ENCODE measurements at places on chromosomes 2 and 18.

- DNase-seq = no peak
These were observed 159.2 kb downstream of the CPS1 start for GRCh38 chr2:210715560-210716082.

- DNase-seq = no peak
These were observed 79.7 kb downstream of the COLEC12 start for GRCh38 chr18:420661-421246.

- no peak for DNase-seq
These were observed 836.5 kb upstream of the ID2 start for GRCh38 chr2:7845332-7845731.

GRCh38 chr2:20563251-20563650, 87.6 kb downstream of the HS1BP3 start:
- DNase-seq = no peak

- no peak for DNase-seq
These were observed 41.3 kb downstream of the PSMG2 start for GRCh38 chr18:12744103-12744502.

- DNase-seq = no peak
These were observed 31.0 kb downstream of the SNORC start for GRCh38 chr2:232900811-232901735.

DNA sequence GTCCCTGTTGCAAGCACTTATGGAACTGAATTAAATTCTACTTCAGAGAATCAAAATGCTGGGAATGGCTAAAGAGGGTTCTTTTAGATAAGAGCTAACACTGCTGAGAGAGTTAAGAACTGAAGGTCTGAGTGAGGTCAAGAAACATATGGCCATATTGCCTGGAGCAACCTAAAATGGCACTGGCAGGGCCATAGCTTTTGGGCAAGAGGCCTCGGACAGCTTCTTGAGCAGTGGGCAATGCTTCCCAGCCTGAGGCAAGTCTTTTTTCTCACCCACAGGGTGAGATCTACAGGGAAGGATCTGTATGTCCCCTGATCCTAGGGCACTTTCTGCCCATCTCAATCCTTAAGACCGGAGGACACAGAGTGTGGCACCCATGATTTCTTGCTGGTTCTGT, 244.6 kb upstream of the NT5C1B start:
- no peak for DNase-seq

- DNase-seq = no peak
These were observed 15.0 kb upstream of the BMPR2 start for GRCh38 chr2:202361108-202361507.

DNA sequence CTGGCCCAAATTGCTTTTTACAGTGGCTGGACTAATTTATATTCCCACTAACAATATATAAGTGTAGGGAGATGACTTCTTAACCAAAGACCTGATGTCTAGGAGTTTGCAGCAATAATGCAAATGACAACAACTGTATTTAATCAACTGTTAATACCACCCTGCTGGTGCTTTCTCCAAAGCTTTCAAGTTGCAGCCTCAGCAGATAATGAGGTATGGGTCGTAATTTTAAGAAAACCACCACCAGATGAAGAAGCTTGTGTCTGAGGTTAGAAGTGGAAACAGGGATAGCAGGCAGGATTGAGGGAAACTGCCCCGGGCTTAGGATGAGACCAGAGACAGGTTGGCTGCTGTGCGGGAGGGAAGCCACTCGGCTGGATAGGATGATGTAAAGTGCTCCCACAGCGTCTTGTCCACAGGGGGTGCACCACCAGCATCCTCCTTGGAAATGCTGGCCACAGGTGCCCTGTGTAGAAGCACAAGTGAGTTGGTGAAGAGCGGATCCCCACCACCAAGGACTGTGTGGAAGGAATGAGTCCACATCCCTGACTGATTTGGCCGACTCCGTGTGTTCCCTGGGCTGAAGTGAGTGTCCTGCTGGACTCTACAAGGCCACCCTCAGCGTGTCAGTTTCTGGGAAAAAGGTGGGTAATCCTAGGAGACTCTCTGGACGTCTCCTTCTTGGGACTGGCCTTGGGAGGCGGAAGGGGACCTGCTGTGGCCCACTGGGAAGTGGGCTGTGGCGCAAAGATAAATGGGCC, 76.1 kb upstream of the SMAD2 start:
- DNase-seq = no peak

GRCh38 chr2:237446338-237446665, 32.3 kb upstream of the COL6A3 start:
- no peak for DNase-seq

GRCh38 chr2:111661286-111661940, 222.6 kb downstream of the ANAPC1 start:
- no peak for DNase-seq

DNA sequence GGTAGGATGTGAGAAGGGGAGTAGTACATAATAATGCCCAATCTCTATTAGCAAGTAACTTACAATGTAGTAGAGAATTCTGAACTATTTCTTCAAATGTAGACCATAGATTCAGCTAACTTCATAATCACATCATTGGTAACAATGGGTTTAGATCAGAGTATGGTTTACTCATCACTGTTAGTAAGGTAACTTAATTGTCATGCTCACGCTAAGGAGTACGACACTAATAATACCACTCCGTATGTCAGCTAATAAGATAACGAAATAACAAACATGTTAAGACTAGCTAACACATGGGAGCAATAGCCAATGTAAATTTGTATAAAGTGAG, 56.4 kb upstream of the CCDC141 start:
- no peak for DNase-seq

DNA sequence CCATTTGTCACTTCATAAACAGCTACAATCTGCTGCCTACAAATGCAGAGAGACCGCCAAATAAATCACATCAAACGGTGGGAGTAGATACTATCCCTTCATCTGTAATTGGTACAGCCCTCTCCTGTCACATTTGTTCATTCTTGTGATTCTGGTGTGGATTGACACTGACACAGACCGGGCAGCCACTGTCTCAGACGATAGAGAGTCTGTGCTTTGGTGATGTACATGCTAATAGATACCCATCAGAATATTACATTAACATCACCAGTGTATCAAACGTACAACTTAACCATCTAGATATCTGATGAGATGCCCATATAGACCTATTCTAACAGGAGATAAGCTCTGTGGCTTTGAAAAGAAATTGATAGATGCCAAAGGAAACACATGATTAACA, 419.7 kb upstream of the ZEB2 start:
- DNase-seq = no peak

GRCh38 chr2:120844070-120844738, 108.5 kb downstream of the GLI2 start:
- DNase-seq = no peak

DNA sequence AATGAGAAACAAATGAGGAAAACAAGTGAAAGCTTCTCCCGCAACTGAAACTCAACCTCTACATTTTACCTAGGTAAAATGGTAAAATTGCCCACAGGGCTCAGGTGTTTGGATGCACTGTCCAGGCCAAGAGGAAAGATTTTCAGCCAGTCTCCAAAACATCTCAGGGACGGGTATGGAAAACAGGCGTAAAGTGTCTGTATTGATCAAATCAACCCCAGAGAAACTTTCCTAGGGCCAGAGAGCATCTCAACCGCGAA, 361 bp upstream of the HAT1 start:
- no peak for DNase-seq

- DNase-seq = no peak
These were observed 30.6 kb upstream of the KDM3A start for GRCh38 chr2:86410581-86410980.

GRCh38 chr2:28958689-28959088, 22.4 kb upstream of the TOGARAM2 start:
- peak; percentile 7 for DNase-seq

- DNase-seq = no peak
These were observed 1.6 kb upstream of the CXXC1 start for GRCh38 chr18:50289108-50289443.

DNA sequence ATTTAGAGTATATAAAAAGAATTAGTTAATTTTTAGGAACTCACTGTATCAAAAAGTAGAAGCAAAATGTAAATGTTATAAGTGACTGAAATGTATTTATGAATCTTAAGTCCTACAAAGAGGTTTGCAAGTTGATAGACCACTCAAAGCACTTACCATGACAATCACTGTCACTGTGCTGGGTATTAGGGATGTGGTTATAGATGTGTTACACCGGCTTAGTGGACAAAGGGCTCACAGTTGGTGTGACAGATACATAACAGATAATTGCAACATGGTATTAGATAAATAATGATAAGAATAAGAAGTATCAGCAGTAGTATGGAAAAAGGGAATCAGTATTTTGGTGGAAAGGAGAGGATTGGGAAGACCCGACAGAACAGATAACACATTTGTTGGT, 21.6 kb downstream of the AGFG1 start:
- no peak for DNase-seq

DNA sequence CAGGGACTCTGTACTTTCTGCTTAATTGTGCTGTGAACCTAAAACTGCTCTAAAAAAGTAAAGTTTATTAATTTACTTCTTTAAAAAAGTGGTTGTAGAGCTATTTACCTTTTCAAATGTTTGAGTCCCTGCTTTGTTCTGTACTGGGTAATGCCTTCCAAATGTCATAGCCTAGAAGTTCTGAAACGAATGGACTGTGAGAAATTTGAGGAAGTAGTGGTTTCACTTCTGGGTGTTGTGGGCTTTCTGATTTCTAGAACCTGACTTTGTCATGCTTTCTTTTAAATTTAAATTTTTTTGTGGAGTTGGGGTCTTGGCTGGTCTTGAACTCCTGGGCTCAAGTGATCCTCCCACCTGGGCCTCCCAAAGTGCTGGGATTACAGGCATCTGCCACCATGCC, 44.6 kb downstream of the SMAD4 start:
- no peak for DNase-seq

DNA sequence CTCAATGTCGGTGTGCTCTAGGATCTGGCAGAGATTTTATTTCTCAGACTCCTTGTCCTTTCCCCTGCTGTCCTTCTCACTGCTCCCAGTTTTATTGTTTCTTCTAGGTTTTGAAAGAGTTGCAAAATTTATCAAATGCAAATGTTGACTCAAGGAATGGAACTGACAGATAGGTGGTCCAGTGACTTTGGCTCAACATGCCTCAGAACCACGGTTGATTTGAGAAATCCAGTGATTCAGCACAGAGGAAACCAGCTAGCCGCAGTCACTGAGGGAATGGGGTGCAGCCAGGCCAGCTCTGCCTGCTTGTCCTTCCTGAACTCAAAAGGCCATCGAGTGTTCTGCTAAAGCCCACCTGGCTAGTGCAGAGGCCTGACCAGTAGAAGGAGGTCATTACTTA, 125.7 kb upstream of the LYPD6 start:
- no peak for DNase-seq

GRCh38 chr2:232809349-232810124, 33.2 kb upstream of the KCNJ13 start:
- DNase-seq = no peak

DNA sequence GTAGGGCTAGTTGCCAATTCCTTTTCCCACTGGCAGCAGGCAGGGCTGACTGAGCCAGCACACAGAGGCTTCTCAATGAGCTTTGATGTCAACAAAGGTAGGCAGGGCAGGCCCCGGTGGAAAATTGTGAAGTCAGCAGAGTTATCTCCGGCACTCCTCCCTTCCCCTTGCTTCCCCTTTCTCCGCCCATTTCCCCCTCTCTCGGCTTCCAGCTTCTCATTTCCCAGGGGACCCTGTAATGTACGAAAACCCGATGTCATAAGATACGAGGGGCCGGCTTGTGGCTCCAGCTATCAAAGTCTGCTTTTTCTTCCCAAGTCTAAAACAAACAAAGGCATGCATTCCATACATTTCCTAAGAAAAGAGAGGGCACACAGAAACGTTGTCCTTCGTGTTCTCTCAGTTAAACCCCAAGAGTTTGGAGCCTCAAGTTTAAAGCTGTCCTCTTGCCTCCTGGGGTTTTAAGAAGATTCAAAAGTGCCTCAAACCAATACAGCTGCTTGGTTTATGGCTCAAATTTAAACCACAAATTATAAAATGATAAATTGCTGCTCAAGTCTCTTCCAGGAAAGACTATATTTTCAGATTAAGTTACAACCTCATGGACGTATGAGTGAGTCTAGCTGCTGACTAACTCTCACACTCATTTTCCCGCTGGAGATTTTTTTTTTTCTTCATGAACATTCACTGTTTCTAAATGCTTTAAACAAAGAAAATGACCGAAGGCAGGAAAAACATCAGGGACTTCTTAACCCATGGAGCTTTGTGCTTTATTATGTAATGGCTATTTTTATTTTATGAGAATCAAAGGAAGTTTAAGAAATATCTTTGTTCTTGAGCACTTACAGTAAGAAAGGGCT, 27.2 kb upstream of the EML4 start:
- no peak for DNase-seq

- no peak for DNase-seq
These were observed 19.4 kb downstream of the RBBP8 start for GRCh38 chr18:22952525-22952924.

DNA sequence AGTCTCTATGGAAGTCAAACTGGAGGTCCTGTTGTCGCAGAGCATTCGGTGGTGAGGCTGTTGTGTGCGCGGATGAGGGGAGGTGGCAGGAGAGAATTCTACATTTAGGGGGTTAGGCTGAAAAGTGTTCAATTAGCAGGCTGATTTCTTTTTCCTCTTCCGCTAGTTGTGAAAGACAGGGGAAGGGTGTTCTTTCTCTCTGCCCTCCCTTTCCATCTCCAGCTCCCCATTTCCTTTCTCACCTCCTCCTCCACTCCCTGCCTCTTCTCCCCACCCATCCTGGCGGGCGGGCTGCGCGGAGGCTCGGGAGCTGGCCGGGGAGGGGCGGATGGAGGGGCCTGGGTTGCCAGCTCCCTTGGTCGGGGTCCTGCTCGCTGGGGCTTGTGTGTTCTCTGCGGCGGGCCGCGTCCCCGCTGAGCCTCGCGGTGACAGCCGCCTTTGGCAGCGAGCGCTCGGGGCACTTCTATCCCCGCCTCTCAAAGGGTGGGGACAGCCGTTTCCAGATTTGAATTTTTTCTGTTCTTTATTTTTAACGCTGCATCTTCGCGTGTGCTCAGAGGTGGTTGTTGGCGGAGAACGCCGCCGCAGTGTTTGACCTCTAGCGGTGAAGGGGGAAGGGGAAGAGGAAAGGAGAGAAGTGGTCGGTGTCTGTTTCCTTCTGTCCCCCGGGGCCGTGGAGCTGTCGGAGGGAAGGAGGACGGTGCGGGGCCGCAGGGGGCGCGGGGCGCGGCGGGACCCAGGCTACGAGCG, 3.6 kb downstream of the SOX11 start:
- no peak for DNase-seq

- DNase-seq = no peak
These were observed 7.4 kb downstream of the KLHL30 start for GRCh38 chr2:238145851-238146250.

DNA sequence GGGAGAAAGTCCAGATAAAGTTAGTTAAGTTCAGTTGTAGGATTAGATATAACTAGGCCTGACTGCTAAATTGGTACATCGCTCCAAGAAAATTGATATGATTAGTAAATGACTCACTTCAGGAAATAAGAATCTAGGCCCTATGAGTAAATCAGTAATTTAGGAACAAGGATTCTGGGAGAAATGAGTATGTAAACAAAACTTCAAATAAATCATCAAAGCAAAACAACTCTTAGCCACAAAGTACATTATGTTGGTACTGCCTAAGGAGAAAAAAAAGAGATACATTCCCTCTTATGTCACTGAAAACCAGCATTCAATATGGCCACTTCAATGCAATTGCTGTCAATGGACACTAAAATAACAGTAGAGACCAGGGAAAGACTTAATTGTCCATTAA, 529.1 kb downstream of the ZNF804A start:
- DNase-seq = no peak
